ENCODE measurements at places on chromosomes 12 and 14. TPM values are rescaled to one million over a fixed set of nuclear protein-coding genes. Genes with fewer than 3 reads are reported as not detected.
A peak's percentile ranks its signal among the peaks of the same experiment; 100 is the strongest.

TEX52 gene
- not detected for total RNA-seq

IL26 gene
- total RNA-seq, result not detected

KRT75 gene
- not detected for total RNA-seq

WNT1 gene
- total RNA-seq, result not detected

GRCh38 chr12:127284870-127285431 is 982.0 kb upstream of the TMEM132C start:
- DNase-seq, result no peak

NPC2 gene
- 271 TPM for total RNA-seq

ACSM4 gene
- total RNA-seq, result not detected

GRCh38 chr12:53430116-53430515 is 6.5 kb downstream of the AMHR2 start:
- no peak for DNase-seq

- peak; percentile 26 for DNase-seq
These were observed 145.4 kb upstream of the ABCD2 start for GRCh38 chr12:39764944-39765560.

Measured in adrenal gland (tissue), 19 donors.